ENCODE measurements at places on chromosomes 11 and 22.

DNA sequence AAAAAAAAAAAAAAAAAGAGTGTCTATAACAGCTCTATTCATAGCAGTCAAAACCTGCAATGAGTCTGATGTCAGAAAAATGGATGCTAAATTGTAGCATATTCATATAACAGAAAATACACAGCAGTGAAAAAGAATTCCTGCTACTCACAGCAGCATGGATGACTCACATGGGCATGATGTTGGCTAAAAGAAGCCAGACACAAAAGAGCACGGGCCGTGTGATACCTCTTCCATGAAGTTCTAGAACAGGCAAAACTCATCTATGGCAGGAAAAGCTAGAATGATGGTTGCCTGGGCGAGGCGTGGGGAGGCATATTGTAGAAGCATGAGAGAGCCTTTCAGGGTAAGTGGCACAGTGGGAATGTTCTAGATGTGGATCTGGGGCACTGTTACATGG is 18.9 kb downstream of the PLAAT3 start:
- DNase-seq = no peak

DNA sequence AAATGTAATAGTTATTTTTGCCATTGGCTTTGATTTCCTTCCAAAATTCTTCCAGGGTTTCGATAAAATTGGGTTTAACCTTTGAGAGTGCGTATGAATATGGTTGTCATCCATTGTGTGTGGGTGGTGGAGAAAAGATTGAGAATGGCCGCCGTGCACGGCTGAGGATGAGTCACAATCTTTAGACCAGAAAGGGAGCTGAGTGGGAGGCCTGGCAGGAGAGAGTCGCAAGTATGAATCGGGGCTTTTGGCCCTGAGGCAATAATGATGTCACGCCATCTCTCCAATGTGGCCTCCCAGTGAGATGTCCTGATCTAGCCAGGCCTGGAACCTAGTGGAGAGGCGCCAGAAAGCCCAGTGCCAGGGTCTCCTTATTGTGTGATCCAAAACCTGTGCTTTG is 33.1 kb upstream of the SMPD1 start:
- DNase-seq = peak; percentile 55

DNA sequence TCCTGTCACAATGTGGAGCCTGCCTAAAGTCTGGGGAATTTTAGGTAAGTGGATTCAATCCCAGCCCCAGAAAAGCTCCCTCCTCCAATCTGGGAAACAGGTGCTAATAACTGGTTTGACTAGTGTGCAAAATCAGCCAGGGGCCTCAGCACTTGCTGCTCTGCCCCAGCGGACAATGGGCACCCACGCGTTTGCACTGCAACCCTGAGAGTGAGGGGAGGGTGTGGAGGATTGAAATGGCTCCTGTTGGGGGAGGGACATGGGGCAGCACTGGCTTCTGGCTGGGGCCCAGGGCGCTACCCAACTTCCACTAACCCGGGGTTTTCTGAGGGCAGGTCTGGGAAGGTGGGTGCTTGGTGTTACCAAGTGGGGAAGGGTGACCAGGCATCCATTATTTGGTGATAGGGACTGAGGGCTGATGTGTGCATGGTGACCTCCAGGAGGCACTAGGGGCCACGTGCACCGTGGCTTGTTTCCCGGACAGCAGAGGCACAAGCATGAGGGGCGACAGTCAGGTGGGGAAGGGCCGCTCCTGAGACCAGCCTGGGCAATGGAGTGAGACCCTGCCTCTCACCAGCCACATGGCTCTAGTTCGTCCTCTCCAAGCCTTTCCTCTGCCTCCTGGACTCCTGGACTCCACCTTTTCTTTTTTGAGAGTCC is 4.3 kb upstream of the PNPLA5 start:
- peak; percentile 4 for DNase-seq

DNA sequence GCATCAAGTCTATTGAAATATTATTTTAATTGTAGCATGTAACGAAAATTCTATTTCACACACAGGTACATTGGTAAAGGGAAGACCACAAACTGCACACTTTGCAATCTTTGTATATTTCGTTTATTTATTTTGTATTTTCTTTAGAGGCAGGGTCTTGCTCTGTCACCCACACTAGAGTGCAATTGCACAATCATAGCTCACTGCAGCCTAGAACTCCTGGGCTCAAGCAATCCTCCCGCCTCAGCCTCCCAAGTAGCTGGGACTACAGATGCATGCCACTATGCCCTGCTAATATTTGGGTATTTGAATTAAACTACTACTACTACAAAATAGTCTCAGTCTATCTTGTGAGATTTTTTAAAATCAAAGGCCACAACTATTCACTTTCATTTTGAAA is 42.7 kb downstream of the GAB2 start:
- no peak for DNase-seq

GRCh38 chr11:10349281-10349665 is 44.4 kb downstream of the ADM start:
- DNase-seq = no peak

GRCh38 chr11:7381937-7382336 is 103.4 kb upstream of the OLFML1 start:
- DNase-seq = no peak
